ENCODE measurements at places on chromosomes 1 and 21.
A peak's percentile ranks its signal among the peaks of the same experiment; 100 is the strongest.

DNA sequence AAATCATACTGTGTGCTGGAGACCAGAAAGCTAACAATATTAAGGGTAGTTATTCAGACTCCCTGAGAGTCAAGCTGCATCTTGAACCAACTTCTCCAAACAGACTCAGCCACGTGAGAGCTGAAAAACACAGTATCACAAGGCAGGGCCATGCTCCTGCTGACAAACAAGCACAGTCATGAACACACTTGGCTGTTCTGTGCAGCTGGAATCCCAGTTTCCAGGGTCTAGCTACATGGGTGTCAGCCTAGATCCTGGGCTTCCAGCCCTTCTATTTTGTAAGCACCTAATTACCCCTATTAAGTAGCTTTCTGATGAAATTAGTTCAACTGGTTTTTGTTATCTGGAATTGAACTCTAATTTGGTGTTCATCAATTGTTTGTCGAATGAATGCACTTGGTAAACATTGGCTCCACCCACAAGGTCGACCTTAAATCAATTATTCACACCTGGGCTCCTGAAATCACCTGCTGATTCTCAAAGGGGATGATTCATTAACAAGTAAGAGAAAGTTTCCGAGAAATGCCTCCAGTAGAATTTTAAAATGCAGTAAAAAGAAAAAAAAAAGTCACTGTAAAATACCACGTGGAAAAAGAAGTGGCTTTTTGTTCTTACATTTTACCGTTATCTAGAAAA, 179.3 kb downstream of the ZC3H11B start:
- H3K4me1 ChIP-seq, result no peaks in the 10 kb centered on the region
- no peak overlapping the region for H3K27ac ChIP-seq
- no peak overlapping the region for H3K4me3 ChIP-seq
- DNase-seq, result no peak
- H3K27me3 ChIP-seq, result no peaks in the 10 kb centered on the region

DNA sequence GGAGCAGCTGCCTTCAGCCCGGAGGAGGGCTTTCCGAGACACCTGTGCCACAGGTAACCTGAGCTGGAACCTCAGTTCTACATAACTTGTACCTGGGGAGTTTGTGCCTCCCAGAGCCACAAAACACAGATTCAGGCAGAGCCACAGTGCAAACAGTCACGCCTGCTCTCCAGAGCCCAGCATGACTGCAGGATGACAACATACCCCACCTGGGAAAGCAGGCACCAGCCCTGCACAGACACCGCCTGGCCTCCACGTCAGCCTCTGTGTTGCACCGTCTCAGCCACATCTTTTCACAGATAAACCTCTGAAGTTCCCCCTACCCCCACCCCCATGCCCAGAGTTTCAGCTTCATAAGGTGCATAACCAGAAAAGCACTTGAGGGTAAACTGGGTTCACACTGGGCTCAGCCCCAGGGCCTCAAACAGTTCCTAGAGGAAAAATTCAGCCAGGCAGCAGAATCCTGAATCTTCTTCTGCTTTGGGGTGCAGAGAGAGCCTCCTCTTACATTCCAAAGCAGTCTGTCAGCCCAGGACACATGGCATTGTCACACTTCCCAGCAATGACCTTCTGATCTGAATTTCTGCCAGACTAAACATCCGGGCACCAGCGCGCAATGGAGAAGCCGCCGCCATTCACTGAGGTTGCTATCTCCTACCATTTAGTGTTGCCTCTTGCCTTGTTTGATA, 229.5 kb downstream of the TOMM20 start:
- H3K27me3 ChIP-seq, result no peaks in the 10 kb centered on the region
- H3K4me3 ChIP-seq, result no peak overlapping the region
- H3K36me3 ChIP-seq, result no peaks in the 10 kb centered on the region
- peak overlapping the region; percentile 18 for H3K27ac ChIP-seq
- no peak for DNase-seq

DNA sequence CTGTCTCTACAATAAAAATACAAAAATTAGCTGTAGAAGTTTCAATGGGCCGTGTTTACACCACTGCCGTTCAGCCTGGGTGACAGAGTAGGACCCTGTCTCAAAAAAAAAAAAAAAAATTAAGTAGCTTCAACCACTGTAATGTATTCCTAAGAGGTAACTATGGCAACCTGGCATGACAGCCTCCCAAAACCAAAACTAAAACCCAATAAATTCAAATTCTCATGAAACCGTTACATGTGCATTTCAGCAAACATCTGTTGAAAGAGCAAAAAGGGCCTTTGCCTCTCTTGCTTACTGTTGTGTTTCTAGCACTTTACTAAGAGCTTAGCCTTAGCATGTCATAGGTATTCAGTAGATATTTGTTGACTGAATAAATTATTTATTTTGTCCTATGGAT, 33.5 kb downstream of the ODR4 start:
- peaks cover 24% of the 10 kb centered on the region for H3K36me3 ChIP-seq
- no peak overlapping the region for H3K4me3 ChIP-seq

DNA sequence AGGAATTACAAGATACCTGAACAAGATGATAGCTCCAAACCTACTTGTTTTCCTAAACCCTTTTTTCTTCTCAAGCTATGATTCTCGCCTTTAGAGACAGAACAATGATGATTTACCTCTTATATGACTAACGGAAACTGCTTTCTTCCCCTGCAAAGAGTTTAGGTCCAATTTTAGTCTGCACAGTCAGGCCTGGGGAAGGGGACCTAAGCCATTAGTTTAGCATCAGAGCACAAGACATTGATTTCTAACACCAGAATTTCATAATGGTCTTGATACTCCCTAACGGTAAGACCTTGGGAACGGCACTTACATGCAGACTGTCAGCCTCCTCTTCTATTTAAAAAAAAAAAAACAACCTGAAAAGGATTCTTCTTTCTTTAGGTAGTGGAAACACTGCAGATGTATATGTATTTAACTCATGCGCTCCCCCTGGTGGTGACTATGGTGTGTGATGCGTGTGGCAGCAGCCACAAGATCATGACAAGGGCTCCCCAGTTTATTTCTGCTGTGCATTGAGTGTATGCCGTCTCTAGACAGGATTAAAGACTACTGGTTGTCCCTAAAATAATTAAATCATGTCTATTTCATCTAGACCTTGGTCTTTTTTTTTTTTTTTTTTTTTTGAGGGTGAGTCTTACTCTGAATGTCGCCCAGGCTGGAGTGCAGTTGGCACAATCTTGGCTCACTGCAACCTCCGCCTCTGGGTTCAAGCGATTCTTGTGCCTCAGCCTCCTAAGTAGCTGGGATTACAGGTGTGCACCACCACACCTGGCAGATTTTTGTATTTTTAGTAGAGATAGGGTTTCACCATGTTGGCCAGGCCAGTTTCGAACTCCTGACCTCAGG, 37.3 kb upstream of the TMEM222 start:
- no peak overlapping the region for H3K27ac ChIP-seq
- peak; percentile 74 for DNase-seq
- no peak overlapping the region for H3K4me3 ChIP-seq
- H3K4me1 ChIP-seq, result peaks cover 17% of the 10 kb centered on the region
- no peaks in the 10 kb centered on the region for H3K27me3 ChIP-seq
- peaks cover 10% of the 10 kb centered on the region for H3K36me3 ChIP-seq

GRCh38 chr1:68276448-68276847, 44.1 kb upstream of the WLS start:
- H3K4me3 ChIP-seq, result no peak overlapping the region
- no peaks in the 10 kb centered on the region for H3K36me3 ChIP-seq
- DNase-seq, result no peak
- H3K27me3 ChIP-seq, result peaks cover 4% of the 10 kb centered on the region

- no peaks in the 10 kb centered on the region for H3K4me1 ChIP-seq
- no peaks in the 10 kb centered on the region for H3K27me3 ChIP-seq
- no peak for DNase-seq
- H3K4me3 ChIP-seq, result no peak overlapping the region
- no peaks in the 10 kb centered on the region for H3K36me3 ChIP-seq
Measured at GRCh38 chr1:99557546-99558202, 88.2 kb upstream of the PALMD start.

DNA sequence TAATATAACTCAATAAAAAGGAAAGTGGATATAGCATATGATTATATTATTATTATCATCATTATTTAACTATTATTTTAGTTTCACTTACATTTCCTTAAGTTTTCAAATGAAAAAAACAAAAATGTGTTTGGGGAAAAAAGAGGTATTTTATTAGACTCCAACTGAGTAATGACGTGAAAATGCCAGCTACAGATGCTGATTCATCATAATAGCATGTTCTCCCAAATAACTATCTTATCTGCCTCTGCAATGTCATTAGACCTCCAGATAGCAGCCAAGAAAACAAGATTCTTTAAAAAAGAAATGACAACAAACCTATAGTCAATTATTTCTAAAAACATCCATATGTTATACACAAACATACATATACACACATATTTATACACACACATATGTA, 1071.9 kb upstream of the TMPRSS15 start:
- H3K27me3 ChIP-seq, result no peaks in the 10 kb centered on the region
- H3K27ac ChIP-seq, result no peak overlapping the region
- no peak overlapping the region for H3K4me3 ChIP-seq
- H3K4me1 ChIP-seq, result no peaks in the 10 kb centered on the region
- no peaks in the 10 kb centered on the region for H3K36me3 ChIP-seq

GRCh38 chr21:42214921-42215320, 4.0 kb upstream of the ABCG1 start:
- no peaks in the 10 kb centered on the region for H3K36me3 ChIP-seq
- peak overlapping the region; percentile 30 for H3K4me3 ChIP-seq

GRCh38 chr1:143497374-143497747, 474.4 kb downstream of the FAM72C start:
- no peak overlapping the region for H3K27ac ChIP-seq
- H3K36me3 ChIP-seq, result peaks cover 8% of the 10 kb centered on the region
- H3K27me3 ChIP-seq, result peaks cover 8% of the 10 kb centered on the region
- DNase-seq, result no peak
- H3K4me3 ChIP-seq, result no peak overlapping the region

DNA sequence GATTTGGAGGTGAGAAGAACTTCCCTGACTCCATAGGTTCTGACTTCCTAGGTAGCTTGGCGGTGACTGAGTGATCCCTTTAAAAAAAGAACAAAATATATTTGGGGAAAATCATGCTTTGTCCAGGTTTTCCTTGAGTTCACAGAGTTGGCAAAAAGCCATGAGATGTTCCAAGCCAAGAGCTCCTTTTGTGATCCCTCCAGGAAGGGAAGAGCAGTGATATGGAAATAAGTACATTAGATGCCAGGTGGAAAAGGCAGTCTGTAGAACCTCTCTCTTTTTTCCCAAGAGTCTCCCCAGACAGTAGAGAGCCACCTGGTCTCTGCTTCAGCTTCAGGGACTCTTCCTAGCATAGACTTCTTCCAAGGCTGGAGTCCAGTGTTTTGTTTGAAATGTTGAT, 10.2 kb downstream of the TLCD4 start:
- DNase-seq, result no peak
- no peak overlapping the region for H3K27ac ChIP-seq
- H3K4me1 ChIP-seq, result no peaks in the 10 kb centered on the region
- H3K4me3 ChIP-seq, result no peak overlapping the region
- H3K27me3 ChIP-seq, result peaks cover 32% of the 10 kb centered on the region
- H3K36me3 ChIP-seq, result no peaks in the 10 kb centered on the region

GRCh38 chr1:32372149-32372756, 9.9 kb downstream of the TSSK3 start:
- DNase-seq, result peak; percentile 45
- no peaks in the 10 kb centered on the region for H3K27me3 ChIP-seq
- H3K36me3 ChIP-seq, result no peaks in the 10 kb centered on the region
- no peak overlapping the region for H3K4me3 ChIP-seq

DNA sequence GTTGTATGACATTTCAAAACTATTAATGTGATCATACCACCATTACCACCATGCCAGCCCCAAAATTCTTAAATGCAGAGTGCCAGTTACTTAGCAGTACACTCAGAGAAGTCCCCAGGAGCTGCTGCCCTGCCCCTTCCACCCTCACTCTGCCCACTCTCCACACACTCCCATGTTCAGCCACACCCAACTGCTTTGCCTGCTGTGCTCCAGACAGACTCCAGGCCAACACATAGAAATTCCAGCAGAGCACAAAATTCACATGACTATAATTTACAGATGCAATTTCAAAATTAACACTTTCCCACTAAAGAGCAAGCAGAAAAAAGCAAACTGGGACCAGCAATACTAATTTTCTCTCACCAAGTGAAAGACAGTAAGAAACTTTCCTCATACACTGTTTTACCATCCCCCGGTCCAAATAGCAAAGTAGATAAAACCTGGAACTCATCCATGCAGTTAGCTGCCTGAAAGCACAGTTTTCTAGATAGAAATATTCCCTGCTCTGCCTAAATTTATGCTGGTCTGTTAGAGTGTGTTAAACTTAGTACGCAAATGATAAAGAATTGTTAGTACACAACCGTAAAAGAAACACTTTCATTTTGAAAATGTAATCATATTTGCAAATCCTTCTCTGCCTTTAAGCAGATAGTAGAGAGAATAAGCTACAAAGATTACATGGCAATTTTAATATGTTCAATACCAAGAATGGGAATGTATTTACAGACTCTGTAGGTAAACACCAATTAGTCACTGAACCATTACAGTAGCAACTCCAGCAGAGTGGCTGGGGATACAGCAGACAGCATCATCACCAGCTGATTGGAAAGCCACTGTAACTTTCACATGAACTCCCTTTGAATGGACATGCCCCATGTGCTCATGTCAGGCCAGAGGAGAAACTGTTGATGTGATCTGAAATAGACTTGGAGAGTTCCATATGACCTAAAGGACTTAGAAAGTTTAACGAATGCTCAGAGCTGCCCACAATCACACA, 176.5 kb downstream of the VAV3 start:
- no peak for DNase-seq
- no peaks in the 10 kb centered on the region for H3K27me3 ChIP-seq
- peak overlapping the region; percentile 95 for H3K27ac ChIP-seq
- H3K4me3 ChIP-seq, result peak overlapping the region; percentile 86
- H3K36me3 ChIP-seq, result no peaks in the 10 kb centered on the region
- peaks cover 86% of the 10 kb centered on the region for H3K4me1 ChIP-seq

Measured in naive B cell (primary cell).